CD4-positive, alpha-beta T cell (primary cell): ENCODE measurements at places on chromosomes 12 and 14.

DNA sequence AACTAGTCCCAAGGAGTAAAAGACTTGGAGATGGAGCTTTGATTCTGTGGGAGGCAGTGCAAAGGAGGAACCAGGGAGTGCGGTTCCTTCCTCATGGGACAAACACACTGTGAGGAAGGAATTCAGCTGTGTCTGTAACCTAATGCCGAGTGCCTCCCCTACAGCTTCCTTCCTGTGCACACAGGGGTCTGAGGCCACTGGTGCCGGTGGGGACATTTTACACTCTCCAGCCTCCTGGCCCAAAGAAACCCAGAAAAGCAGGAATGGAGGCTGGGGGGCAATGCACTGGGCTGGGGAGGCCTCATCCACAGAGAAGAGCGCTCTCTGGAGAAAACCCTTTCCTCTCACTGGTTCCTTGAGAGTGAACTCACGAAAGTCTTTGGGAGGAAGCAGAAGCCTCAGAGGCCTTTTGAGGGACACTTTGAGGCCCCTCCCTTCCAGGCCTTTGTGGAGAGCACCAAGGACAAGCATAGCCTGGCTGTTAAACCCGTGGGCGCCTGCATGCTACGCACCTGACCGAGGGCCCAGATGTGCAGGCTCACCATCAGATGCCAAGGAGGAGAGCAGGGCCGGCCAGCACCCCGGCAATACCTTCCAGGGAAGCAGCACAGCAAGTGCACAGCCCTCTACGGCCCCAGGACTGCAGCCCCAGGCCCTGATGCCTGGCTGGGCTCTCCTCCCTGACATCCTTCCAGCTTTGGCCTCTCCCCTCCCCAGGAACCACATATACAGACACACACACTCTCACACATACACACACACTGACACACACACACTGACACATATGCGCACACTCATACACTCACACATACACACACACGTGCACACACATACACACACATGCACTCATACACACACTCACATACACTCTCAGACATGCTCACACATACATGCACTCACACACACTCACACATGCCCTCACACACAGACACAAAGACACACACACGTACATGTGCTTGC lies 52.0 kb downstream of the NFKBIA start:
- DNase-seq: no peak

GRCh38 chr12:121144416-121144914 lies 11.8 kb downstream of the P2RX7 start:
- peak; percentile 69 for DNase-seq

- no peak for DNase-seq
These were observed 265.1 kb upstream of the SFSWAP start for GRCh38 chr12:131445795-131446194.

GRCh38 chr12:79296133-79296532 lies 394.6 kb downstream of the PAWR start:
- no peak for DNase-seq

DNA sequence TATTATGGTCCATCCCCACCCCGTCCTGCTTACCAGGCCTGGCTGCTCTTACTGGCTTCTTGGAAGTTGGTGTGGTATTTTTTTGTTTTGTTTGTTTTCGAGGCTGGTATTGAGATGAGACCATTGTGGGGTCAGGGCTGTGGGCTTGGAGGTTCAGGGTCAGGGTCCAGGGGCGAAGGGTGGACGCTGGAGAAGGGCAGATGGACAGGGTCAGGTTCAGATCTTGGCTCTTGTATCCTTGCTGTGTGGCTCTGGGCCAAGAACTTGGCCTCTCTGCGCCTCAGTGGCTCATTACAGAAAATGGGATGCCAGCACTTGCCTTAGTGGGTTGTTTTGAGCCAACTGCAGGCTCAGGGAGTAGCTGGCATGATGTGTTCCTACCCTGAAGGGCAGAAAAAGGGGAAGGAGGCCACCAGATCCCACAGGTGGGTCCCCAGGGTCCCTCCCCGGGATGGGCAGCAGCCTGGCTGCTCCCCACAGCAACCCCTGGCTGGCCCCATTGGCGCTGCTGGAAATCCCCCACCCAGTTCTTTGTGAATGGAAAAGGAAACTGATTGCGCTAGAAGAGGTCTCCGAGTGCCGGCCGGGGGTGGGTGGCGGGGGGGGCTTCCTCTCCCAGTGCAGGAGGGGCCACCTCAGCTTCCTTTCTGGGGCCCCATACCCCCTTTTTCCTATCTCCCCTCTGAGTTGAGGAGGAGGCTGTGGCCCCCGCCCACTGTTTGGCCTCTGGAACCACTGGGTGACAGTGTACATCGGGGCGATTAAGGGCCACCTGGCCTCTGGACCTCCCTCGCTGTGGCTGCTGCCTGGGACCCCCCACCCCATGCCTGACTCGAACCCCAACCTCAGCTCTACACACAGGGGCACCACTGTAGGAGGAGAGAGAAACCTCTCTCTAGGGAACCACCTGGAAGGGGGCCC lies 25.0 kb downstream of the SH2B3 start:
- peak; percentile 92 for DNase-seq

DNA sequence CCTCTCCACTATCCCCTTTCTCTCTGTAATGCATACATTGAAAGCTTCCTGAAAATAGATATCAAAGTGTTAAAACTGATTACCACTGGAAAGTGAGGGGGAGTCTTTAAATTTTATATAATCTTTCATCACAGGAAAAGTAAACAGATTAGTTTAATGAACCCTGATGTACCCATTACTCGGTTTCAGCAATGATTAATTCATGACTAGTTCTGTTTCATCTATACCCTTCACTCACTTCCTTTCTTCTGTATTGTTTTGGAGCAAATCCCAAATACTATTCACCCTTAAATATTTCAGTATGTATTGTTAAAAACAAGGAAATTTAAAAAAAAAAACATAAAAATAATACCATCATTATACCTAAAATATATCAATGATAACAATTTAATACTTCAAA lies 67.3 kb upstream of the TMCC3 start:
- DNase-seq: no peak

DNA sequence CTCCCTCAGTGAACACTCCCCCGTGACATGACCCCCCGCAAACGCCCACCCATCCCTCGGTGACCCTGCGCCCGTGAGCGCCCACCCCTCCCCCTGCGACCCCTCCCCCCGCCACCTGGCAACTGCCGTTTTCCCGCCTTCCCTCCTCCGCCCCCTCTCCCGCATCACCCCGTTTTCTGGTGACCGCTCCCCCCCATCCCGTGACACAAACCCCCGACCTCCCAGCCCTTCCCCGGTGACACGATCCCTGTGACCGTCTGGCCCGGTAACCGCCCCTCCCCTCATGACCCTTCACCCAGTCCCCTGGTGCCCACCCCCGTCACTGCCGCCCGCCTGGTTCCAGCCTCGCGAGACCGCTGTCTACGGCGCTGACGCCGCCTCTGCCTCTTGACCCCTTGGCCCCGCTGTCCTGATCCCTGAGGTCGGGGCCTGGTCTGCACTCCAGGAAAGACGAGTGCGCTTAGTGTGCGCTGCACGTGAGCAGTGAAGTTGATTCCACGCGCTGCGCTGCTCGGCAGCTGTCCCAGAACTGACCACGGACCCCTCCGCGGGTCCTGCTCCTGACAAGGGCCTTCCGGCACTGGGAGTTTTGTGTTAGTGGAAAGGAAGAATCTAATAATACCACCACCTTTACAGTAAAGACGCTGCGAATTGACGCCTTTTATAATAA lies 59.4 kb downstream of the DDX51 start:
- DNase-seq: no peak

DNA sequence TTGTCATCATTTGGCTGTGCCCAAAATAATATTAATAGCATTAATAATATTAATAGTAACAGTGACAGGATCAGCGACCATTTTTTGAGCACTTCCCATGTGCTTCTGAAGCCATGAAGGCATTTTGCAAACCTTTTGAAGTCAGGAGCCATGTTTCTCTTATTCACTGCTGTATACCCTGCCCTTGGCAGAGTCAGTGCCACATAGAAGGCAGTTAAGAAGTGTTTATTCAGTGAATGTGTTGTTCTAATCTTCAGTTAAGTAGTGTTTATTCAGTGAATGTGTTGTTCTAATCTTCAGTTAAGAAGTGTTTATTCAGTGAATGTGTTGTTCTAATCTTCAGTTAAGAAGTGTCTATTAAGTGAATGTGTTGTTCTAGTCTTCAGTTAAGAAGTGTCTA lies 319.7 kb upstream of the NAV3 start:
- DNase-seq: no peak
